ENCODE measurements at places on chromosomes 5 and 9. TPM values are rescaled to one million over a fixed set of nuclear protein-coding genes. Genes with fewer than 3 reads are reported as not detected.

DNA sequence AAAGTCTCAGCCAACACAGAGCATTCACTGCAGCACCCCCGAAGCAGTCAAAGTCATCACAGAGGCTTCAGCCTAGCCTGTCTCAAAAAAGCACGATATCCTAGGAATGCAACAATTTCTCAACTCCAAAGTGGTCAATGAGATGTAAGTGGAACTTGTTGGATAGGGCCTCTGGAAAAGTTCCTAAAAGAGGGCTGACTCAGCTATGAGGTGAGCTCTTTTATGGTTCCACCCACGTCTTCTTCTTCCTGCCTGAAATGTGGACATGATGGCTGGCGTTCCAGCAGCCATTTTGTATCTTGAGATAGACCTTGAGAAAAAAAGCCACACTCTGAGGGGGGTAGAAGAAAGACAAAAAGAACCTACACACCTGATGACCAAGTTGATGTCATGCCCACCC lies 32.5 kb upstream of the TRIO start:
- DNase-seq, result peak; percentile 54

DNA sequence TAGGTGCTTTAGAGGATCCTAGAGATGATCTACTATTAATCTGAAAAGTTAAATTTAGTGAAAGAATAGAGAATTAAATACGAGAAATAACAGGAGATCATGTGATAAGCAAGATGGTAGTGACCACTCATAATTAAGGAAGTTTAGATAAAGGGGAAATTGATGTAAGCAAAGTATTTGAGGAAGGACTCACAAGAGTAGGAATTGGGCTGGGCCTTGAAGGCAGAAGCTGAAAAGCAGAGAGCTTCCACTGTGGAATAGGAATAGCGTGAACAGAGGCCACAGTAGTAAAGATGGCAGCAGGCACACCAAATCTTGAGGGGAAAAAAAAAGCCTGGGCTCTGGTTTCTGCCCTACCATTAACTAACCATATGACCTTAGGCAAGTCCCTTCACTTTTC lies 38.0 kb downstream of the KIF24 start:
- DNase-seq, result no peak

GRCh38 chr5:33558489-33558888 lies 117.7 kb downstream of the TARS1 start:
- no peak for DNase-seq

GRCh38 chr5:30051976-30052375 lies 1141.5 kb upstream of the CDH6 start:
- DNase-seq, result no peak

GRCh38 chr9:110161940-110162339 lies 46.0 kb downstream of the C9orf152 start:
- no peak for DNase-seq

DNA sequence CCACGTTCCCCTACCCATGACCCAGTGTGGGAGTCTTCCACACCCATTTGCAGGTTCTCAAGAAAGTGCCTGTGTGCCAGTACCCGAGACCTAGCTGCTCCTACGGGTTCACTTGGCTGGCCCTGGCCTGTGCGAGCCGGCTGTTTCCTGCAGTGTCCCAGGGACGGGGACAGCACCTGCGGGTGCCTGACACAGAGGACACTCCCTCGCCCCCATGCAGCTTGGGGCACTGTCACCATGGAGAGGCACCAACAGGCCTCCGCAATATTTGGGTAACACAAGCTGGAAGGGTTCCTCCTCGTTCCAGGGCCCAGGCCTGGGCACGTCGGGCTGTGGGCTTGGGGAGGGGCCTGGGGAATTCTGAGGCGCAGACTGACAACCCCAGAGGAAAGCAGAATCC lies 41.4 kb downstream of the DUSP1 start:
- no peak for DNase-seq

DNA sequence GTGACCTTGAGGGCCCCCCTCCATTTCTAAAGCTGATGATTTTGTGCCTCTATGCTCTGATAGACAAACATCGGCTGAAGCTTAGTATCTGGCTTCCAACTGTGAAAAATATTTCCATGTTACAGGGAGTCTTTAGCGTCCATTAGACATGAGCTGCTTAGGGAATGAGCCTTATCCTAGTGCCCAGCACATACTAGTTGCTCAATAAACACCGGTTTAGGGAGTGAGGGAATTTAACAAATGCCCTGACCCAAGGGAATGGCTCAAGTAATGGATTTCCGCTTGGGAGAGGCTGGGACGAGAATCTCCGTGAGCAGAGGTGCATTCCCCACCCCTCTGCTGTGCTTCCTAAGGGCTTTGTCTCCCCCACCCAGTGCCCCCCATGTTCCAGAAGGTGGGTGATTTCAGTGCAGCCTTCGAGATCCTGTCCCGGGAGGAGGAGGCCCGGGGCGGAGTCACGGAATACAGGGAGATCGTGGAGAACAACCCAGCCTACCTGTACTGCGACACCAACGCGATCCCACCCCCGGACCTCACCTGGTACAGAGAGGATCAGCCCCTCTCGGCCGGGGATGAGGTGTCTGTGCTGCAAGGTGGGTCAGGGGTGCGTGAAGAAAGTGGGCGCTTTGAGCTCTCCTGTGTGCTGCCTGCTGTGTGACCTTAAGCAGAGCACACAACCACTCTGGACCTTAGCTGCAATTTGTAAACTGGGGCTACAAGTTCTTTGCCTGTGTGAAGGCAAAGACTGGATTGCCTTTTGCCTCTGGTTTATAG lies 65.7 kb upstream of the ASS1 start:
- DNase-seq, result no peak

- DNase-seq, result no peak
These were observed 32.3 kb downstream of the RUSC2 start for GRCh38 chr9:35522187-35522586.

- DNase-seq, result no peak
These were observed 44.7 kb downstream of the GAS1 start for GRCh38 chr9:86902586-86902985.

FBXW2 gene
- 45.5 TPM for total RNA-seq

ZNF366 gene
- not detected for total RNA-seq

NME5 gene
- total RNA-seq, result not detected

SPINK13 gene
- total RNA-seq, result not detected

C7 gene
- not detected for total RNA-seq

MARCHF11 gene
- not detected for total RNA-seq

CAMLG gene
- 23.0 TPM for total RNA-seq

Data from foreskin keratinocyte (primary cell).